T-helper 17 cell (primary cell): ENCODE measurements at places on chromosomes 16 and 17. TPM values are rescaled to one million over a fixed set of nuclear protein-coding genes. Genes with fewer than 3 reads are reported as not detected.

The SLC5A2 gene
- total RNA-seq, result 1.3 TPM

The HS3ST4 gene
- total RNA-seq, result not detected

The MEIOC gene
- not detected for total RNA-seq

The C1QTNF1 gene
- total RNA-seq, result not detected

The CACNG3 gene
- not detected for total RNA-seq

The KPNA2 gene
- 83.6 TPM for total RNA-seq

The RASL10B gene
- 0.10 TPM for total RNA-seq
